ENCODE measurements at places on chromosomes 1 and 21.

DNA sequence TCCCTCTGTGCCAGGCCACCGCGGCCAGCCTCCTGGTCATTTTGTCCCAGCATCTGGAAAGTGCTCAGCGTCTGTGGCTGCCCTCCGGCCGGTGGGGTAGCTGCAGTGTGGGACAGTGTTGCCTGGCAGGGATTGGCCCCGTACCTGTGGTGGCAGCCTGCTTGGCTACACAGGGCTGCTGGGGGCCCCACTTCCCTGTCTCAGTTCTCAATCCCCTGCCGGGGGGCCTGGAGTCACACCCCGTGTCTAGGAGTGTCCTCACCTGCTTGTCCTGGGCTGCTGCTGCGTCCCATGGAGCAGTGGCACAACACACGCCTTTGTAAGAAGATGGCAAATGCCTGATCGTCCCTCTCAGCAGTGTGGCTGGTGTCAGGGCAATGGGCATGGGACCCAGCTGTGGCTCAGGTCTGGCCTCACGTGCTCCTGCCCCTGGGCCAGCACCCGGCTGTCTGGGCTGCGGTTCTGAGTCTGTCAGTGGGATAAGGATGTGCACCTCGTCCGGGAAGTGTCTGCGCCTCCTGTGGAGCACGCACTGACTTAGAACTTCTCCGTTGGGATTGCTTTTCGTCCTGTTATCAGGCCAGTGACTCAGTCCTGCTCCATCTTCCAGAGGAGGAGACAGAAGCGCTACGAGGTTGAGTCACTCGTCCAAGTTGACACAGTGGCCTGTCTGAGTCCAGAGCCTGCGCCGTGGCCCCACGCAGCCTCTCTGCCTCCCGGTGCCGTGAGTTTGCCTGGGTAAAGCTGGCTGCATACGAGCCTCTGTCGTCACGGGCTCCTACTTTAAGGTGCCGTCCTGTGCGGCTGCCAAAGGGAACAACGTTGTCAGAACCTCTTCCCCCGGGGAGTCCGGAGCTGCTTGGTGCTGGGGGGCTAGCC is 41.0 kb downstream of the CRYAA start:
- no peak for DNase-seq

DNA sequence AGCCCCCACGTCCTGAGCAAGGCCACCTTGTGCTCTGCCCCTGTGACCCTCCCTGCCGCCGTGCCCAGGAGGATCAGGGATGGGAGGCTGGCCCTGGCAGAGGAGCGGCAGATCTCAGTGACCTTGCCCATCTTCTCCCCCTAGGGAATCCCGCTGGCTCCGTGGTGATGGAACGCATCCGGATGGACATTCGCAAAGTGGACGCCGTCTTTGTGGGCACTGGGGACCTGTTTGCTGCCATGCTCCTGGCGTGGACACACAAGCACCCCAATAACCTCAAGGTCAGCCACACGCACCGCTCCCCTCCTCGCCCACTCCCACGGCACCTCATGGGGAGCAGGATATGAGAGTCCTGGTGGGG is 22.7 kb downstream of the CSTB start:
- no peak for DNase-seq

GRCh38 chr1:209153411-209153810 is 430.1 kb upstream of the CAMK1G start:
- no peak for DNase-seq

GRCh38 chr1:154441241-154441888 is 36.2 kb downstream of the IL6R start:
- no peak for DNase-seq

DNA sequence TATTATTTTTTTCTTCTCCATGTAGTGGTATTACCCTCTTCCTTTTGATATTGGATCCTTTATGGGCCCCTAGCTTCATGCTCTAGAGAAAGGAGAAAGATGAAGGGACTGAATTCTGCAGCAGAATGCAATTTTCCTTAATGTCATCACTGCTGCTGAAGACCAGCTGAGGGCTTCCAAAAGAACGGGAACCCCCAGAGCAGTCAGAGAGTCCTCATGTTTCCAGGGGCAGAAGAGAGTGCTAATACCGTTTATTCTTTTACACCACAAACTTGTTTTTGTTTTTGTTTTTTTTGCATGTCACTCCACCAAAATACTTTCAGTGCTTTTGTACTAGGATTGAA is 21.1 kb upstream of the TBX15 start:
- DNase-seq = no peak

GRCh38 chr1:214505134-214505533 is 46.3 kb downstream of the PTPN14 start:
- DNase-seq = no peak

- DNase-seq = no peak
Observed at GRCh38 chr21:46128106-46128932, 27.1 kb downstream of the FTCD start.

GRCh38 chr1:65175171-65176055 is 27.4 kb downstream of the AK4 start:
- no peak for DNase-seq

DNA sequence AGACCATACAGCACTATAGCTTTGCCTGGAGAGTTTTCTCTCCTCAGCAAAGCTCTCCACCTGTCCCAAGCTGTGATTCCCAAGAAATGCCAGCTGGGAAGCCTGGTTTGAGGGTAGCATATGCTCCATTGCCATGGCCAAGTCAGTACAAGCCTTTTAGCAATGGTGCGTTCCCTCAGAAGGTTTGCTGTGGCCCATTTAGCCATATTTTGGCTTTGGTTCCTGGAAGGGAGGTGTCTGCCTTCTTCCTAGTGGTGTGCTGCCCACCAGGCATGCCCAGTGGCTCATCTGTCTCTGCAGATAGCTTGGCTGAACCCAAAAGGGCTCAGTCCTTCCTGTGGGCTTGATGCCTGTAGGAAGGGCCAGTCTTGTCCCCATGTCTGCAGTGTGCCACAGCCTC is 32.4 kb downstream of the GALNT2 start:
- no peak for DNase-seq

DNA sequence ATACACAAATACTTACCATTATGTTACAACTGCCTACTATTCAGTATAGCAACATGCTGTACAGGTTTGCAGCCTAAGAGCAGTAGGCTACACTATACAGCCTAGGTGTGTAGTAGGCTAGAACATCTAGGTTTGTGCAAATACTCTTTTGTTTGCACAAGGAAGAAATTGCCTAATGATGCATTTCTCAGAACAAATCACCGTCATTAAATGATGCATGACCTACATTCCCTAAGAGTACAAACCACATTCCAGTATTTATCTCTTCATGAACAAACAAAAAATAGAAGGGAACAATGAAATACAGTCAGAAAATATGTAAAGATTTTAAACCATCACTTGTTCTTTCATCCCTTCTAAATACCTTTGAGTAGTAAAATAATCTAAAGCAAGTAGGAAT is 109.7 kb upstream of the HP1BP3 start:
- DNase-seq = no peak

- no peak for DNase-seq
Observed at GRCh38 chr1:7453038-7453437, 318.1 kb upstream of the VAMP3 start.

GRCh38 chr1:246773213-246773641 is 49.0 kb downstream of the SCCPDH start:
- no peak for DNase-seq

DNA sequence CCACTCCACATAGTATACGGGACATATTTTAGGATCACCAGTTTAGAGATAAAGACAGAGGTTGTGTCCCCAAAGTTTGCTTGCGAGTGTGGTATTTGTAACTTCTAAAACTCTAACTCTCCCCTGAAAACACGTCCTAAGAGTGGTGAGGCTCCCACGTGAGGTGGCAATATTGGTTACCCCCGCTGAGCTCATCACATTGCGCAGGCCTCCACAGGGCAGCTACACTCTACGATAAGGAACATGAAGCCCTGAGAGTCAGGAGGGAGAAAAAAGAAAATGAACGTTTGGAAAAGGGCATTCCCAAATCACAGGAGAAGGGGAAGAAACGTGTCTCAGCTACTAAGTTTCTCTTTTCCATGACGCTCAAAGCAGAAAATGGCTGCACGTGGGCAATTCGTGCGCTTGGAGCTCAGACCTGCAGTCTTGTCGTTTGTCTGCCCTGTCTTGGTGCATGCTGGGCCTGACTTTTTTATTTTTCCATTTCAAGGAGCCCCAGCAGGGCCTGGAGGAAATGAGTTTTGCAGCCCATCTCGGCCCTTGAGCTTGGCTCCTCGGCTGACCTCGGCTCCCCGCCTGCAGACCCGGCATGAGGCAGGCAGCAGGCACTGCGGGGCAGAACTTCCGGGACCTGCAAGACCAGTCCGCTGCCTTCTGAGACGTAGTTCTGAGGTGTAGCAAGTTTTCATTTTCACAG is 25.7 kb downstream of the ERG start:
- DNase-seq = no peak

DNA sequence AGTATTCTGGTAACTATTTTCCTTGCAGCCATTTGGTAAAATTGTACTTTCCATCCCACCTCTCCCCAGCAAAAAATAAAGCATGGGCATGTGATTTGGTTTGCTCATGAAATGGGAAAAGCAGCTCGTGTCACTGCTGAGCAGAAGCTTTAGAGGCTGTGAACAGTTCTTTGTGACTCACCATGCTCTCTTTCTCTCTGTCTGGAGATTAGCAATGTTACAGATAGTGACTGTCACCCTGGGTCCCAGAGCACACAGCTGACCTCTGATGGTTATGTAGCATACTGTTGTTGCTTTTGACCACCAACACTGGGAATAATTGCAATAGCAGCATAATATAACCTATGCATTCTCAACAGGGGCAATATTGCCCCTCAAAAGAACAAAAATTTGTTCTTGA is 70.6 kb downstream of the RGS2 start:
- DNase-seq = no peak

GRCh38 chr21:38247738-38248510 is 8.9 kb upstream of the KCNJ15 start:
- DNase-seq = no peak

DNA sequence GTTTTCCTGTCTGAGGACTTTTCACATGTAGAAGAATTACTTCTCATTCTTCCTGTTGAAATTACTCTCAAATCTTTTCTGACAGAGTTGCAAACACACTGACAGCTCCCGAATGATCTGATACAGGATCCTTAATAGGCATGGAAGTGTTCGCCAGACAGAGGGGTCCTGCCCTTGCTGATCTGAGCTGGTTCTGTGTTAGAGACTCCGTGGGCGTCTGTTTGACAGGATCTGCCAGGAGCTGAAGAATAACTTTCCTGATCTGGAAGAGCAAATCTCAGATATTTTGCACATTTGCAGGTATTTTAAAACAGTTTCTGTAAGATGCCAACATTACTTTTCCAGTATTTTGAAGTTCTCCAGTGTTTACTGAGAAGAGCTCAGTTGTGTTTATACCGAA is 202.3 kb downstream of the DYRK1A start:
- no peak for DNase-seq

- DNase-seq = no peak
Observed at GRCh38 chr21:40639616-40640194, 207.3 kb downstream of the DSCAM start.

DNA sequence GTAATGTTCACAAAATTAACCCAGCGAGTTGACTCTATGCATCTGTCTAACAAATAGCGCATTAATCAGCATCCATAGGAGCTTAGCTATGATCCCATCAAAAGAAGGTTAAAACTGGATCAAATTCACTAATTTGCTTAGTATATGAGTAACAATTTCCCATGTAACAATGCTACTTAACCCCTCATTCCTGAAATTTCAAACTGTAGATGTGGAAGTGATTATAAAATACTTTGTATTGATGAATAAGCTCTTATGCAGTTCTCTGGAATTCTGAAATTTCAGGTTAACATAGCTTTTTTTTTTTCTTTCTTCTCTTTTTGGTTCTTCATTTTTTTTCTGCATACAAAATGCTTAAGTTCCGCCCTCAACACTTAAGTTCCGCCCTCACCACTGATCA is 1272.7 kb downstream of the KCNT2 start:
- no peak for DNase-seq

DNA sequence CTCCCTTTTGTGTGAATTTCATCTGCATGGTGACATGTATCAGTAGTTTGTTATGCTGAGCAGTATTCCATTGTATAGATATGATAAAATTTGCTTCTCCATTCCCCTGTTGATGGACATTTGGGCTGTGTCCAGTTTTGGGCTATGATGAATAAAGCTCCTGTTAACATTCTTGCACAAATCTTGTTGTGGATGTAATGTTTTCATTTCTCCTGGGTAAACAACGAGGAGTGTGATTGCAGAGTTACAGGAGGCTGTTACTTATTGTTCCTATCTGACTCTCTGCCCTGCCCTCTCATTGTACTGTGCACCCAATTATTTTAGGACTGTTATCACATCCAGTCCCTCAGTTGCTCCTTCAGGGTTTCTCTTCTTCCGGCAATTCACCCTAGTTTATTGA is 24.2 kb downstream of the MAPKAPK2 start:
- no peak for DNase-seq

DNA sequence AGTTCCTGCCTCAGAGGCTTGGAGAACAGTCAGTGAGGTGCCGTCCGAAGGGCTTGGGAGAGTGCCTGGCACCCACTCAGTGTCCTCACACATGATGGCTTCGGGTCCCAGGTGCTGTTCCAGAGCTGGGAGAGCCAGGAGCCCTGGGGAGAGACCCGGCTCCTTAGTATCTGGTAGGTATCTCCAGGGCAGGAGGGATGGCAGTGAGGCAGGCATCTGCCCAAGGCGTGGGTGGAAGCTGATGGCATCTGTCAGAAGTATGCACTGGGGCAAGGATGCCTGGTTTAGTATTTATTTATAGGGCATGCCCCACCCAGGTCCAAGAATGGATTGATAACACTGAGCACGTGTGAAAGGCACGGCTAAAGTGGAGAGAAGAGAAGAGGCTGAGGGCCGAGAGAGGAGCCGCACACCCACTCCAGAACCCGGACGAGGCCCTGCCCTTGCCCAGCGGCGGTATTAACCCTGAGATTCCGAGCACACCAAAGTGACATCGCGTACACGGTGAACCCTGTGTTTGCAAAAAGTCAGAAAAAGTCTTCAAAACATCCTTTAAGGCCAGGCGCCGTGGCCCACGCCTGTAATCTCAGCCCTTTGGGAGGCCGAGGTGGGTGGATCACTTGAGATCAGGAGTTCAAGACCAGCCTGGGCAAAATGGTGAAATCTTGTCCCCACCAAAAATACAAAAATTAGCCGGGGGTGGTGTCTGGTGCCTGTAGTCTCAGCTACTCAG is 2.4 kb downstream of the TP73 start:
- no peak for DNase-seq

GRCh38 chr1:110707232-110707631 is 32.5 kb upstream of the KCNA3 start:
- no peak for DNase-seq

DNA sequence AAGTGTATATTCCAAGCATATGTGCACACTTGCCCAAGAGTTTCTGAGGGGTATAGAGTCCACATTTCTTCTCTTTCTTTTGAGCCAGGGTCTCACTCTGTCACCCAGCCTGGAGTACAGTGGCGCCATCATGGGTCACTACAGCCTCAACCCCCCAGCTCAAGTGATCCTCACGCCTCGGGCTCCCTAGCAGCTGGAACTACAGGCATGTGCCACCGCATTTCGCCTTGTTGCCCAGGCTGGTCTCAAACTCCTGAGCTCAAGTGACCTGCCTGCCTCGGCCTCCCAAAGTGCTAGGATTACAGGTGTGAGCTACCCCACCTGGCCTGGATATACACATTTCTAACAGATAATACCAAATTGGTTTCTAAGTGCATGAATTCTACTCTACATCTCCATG is 17.1 kb upstream of the SRP9 start:
- no peak for DNase-seq

GRCh38 chr1:170776252-170776651 is 112.3 kb downstream of the PRRX1 start:
- no peak for DNase-seq
